Epithelial cell of proximal tubule (primary cell): ENCODE measurements at places on chromosomes 2 and 18.
A peak's percentile ranks its signal among the peaks of the same experiment; 100 is the strongest.

GRCh38 chr2:8469709-8470493, 212.0 kb upstream of the ID2 start:
- no peak for DNase-seq

- DNase-seq: no peak
Observed at GRCh38 chr18:51089691-51090090, 59.7 kb downstream of the SMAD4 start.

DNA sequence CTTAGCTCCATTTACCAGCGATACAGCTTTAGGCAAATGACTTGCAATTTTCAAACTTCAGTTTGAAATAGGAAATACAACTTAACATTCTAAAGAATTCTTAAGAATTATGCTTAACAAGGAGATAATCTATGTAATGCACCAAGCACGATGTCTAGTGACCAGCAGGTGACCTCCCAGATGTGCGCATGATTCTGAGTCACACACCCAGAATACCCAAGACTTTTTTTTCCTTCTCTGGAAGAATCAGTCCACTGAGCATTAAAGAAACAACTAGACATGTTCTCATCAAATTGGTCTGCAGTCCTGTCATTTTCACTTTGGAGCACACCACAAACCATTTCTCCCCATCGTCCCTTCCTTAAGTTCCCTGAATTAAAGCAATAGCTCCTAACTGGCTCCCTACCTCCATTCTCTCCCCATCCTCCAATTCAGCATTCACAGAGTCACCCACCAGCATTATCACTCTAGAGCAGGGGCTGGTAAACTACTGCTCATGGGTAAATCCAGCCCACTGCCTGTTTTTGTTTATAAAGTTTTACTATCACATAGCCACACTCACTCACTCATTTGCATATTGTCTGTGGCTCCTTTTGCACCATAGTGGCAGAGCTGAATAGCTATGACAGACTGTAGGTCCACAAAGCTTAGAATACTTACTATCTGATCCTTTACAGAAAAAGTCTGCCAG, 13.2 kb downstream of the EVA1A start:
- peak; percentile 87 for DNase-seq

DNA sequence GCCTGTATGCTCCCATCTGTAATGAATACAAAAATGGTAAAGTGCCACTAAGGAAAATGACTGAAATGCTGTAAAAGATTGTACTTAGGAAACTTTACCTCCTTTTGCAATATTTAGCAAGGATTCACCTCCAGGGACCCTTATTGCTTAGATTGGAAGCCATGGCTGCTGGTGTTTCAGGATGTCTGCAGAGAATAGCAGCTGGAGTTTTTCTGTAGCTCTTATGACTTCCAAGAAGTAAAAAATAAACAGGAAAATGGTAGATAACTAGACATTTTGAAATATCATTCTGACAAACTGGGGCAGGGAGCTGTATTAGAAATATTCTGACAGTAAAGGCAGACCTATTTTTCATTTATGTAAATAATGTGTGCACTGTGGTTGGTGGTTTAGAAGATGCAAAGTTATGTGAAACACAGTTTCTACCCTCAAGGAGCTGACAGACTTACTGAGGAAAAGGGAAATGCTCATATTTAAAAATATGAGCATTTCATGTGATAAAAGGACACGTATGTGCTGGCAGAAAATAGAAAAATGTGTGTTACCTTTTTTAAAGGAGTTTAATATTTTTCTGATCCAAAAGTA, 224.9 kb upstream of the BOD1L2 start:
- DNase-seq: no peak
